Naive thymus-derived CD4-positive, alpha-beta T cell (primary cell): ENCODE measurements at places on chromosomes 2 and 18. TPM values are rescaled to one million over a fixed set of nuclear protein-coding genes. Genes with fewer than 3 reads are reported as not detected.

DNA sequence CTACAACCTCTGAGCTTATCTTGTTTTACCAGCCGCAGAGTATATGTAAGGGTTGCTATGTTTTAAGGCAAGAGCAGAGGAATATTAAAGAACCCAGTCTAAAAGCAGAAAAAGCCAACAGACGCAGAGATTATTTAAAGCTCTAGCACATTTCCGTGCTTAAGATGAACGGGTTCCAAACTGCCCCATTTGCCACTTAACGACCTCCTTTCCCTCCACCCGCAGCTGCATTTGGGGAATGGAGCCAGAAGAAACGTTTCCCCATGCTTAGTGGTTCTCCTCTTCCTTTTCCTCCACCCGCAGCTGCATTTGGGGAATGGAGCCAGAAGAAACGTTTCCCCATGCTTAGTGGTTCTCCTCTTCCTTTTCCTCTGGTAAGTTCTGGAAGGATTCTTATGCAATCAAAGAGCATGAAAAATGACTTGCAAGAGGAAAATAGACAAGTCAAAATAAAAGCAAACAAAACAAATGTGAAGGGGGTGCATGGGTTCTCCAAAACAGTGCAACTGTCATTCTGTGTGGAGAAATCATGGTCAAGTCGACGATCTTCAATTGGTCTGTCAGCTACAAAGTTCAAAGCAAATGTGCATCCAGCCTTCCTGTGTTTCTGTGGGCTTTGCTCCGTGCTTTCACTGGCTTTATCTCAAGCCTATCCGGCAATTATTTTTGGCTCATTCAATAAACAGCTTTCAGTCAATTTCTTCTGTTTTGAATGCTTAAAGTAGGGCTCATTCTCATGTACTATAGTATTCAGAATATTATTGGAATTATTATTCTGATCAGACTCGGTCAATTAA lies 57.8 kb downstream of the DIPK1C start:
- H3K27ac ChIP-seq, result no peak overlapping the region
- no peaks in the 10 kb centered on the region for H3K27me3 ChIP-seq
- no peak for DNase-seq
- no peaks in the 10 kb centered on the region for H3K36me3 ChIP-seq
- H3K4me3 ChIP-seq, result no peak overlapping the region
- H3K4me1 ChIP-seq, result peaks cover 4% of the 10 kb centered on the region

GRCh38 chr2:54634564-54635511 lies 88.6 kb upstream of the EML6 start:
- no peaks in the 10 kb centered on the region for H3K27me3 ChIP-seq
- H3K4me3 ChIP-seq, result no peak overlapping the region
- H3K36me3 ChIP-seq, result peaks cover 48% of the 10 kb centered on the region
- H3K27ac ChIP-seq, result peak overlapping the region; percentile 45
- H3K4me1 ChIP-seq, result no peaks in the 10 kb centered on the region
- peak; percentile 55 for DNase-seq

DNA sequence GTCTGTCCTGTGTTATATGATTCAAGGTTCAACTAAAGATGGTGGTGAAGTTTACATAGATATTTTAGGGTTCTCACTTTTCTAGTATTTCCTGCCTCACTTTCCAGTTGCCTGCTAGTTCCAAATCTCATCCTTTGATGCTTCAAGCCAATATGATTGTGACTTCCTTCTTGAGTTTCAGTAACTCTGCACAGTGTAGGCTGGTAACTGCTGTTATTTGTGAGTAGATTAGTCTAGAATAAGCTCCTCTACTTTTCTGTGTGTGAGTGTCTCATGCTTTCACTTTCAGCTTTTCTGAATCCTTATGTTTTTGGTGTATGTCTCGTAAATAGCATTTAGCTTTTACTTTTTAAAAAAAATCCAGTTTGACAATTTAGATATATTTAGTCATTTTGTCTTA lies 42.6 kb downstream of the GALNT1 start:
- H3K36me3 ChIP-seq, result no peaks in the 10 kb centered on the region
- no peak overlapping the region for H3K27ac ChIP-seq
- no peak overlapping the region for H3K4me3 ChIP-seq
- H3K27me3 ChIP-seq, result no peaks in the 10 kb centered on the region
- peaks cover 16% of the 10 kb centered on the region for H3K4me1 ChIP-seq

DNA sequence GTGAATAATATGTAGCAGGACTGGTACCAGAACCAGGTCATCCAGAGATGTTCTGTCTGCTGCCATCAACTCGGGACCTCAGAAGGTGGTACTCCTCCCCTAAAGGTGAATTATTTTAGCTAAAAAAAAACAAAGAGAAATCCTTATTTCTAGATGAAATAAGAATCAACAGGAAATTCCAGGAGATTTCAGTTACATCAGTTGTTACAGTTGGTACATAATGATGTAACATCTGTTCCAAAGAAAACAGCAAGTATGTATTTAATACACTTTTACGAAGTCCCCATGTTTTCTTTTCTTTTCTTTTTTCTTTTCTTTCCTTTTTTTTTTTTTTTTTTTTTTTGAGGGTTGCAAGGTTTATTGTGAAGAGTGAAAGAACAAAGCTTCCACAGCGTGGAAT lies 33.6 kb upstream of the CD28 start:
- no peaks in the 10 kb centered on the region for H3K27me3 ChIP-seq
- no peak overlapping the region for H3K27ac ChIP-seq
- DNase-seq, result no peak
- no peak overlapping the region for H3K4me3 ChIP-seq
- H3K4me1 ChIP-seq, result peaks cover 4% of the 10 kb centered on the region

DNA sequence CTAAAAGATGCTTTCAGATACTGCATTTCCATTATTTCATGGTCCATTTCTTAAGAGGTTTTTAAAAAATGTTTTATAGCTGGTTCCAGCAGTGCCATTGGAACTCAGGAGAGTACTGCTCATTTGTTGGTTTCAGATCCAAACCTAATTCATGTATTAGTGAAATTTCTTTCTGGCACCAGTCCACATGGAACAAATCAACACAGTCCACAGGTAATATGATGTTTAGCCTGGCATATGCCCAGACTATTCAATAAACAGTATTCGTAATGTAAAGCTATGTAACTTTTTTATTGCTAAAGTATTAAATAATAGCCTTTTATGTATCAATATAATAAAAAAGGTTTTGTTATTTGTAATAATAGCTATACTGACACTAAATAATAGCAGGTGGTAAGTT lies 134.5 kb downstream of the BIRC6 start:
- no peak overlapping the region for H3K4me3 ChIP-seq
- H3K27me3 ChIP-seq, result no peaks in the 10 kb centered on the region
- no peak for DNase-seq
- H3K27ac ChIP-seq, result no peak overlapping the region

DNA sequence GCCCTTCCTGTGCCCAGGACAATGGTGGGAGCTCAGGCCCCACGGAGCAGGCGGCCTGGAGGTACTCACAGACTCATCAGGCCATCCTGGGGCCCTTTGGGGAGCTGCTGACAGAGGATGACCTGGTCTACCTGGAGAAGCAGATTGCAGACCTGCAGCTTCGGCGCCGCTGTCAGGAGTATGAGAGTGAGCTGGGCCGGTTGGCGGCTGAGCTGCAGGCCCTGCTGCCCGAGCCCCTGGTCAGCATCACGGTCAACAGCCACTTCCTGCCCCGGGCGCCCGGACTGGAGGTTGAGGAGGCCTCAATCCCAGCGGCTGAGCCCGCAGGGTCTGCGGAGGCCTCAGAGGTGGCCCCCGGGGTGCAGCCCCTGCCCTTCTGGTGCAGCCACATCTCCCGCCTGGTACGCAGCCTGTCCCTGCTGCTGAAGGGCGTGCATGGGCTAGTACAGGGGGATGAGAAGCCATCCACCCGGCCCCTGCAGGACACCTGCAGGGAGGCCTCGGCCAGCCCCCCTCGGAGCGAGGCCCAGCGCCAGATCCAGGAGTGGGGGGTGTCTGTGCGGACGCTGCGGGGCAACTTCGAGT lies 8.3 kb upstream of the KLHL30 start:
- no peaks in the 10 kb centered on the region for H3K36me3 ChIP-seq
- H3K4me3 ChIP-seq, result no peak overlapping the region
- no peak overlapping the region for H3K27ac ChIP-seq
- H3K27me3 ChIP-seq, result no peaks in the 10 kb centered on the region
- no peaks in the 10 kb centered on the region for H3K4me1 ChIP-seq

DNA sequence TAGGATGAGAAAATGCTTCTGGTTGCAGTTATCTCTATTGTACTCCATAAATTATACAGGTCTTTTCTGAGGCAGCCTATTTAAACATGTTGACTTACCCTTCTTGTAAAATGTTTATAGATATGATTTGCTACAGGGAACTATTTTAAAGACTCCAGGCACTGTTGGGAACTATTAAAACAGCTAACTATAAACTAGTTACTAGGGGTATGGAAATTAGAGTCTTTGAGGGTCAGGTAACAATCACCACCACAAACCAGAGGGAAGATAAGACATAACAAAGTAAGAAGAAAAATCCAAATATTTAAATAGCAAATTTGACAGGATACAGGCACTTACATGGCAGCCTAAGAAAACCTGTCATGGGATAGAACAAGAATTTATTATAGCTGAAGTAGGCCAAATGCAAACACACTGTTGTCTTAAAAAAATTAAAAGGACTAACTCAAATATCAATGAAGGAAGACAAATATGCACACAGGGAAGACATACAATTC lies 251.0 kb upstream of the CWC22 start:
- no peaks in the 10 kb centered on the region for H3K27me3 ChIP-seq
- H3K4me3 ChIP-seq, result no peak overlapping the region
- DNase-seq, result no peak
- no peaks in the 10 kb centered on the region for H3K4me1 ChIP-seq
- H3K27ac ChIP-seq, result no peak overlapping the region
- H3K36me3 ChIP-seq, result no peaks in the 10 kb centered on the region

IL36G gene
- total RNA-seq, result not detected

CERKL gene
- total RNA-seq, result 0.20 TPM

NMUR1 gene
- total RNA-seq, result 1.1 and 1.4 TPM in 2 replicates
